ENCODE measurements at places on chromosomes 11 and 22.
A peak's percentile ranks its signal among the peaks of the same experiment; 100 is the strongest.

DNA sequence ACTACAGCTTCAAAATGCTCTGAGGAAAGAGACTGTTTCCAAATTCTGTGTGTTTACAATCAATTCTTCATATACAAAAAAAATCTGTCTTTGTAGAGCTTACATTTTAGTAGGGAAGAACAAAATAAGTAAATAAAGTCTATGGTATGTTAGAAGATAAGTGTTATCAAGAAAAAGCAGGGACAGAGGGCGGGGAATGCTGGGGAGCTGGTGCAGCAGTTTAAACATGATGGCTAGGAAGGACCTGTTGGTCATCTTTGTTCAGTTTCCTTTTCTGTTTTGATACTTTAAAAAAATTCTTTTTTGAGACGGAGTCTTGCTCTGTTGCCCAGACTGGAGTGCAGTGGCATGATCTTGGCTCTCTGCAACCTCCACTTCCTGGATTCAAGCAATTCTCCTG, 16.1 kb downstream of the TMEM25 start:
- no peak for DNase-seq

GRCh38 chr11:93729129-93729616, 12.1 kb downstream of the TAF1D start:
- no peak for DNase-seq

DNA sequence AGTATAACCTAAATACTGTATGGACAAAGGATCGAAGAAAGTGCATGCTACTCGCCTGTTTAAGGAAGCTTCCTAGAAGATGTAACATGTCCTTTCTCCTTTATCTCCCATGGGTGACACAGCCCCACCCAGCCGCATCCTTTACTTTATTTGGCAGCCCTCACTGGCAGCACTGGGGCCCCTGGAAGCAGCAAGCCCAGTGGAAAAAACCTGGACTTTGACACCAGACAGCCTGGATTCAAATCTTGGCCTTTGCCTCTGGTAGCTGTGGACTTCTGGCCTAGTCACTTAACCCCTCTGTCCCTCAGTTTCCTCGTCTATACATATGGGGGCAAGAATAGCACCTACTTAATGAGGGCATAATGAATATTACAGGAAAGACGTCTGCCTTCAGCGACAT, 67.1 kb downstream of the MYEOV start:
- DNase-seq: no peak

DNA sequence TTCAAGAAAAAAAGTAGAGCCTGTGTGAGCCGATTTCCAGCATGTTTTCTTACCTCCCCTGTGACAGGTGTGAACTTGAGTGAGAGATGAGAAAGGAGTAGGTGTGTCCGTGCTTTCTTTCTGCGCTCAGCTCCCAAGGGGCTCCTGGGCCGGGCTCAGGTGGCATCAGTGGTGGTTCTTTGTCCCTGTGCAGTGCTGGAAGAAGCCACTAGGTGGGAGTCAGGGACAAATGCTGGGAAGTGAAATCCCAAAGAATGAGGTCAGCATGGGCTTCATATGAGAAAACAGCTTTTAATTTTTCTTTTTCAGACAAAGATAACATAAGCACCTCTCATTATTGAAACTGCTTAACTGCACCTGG, 57.8 kb downstream of the PPFIBP2 start:
- peak; percentile 26 for DNase-seq

GRCh38 chr22:19497245-19497644, 17.5 kb downstream of the CDC45 start:
- DNase-seq: peak; percentile 82

GRCh38 chr11:128226106-128226716, 361.1 kb downstream of the ETS1 start:
- DNase-seq: no peak

GRCh38 chr11:66719111-66719872, 9.7 kb downstream of the SPTBN2 start:
- no peak for DNase-seq

DNA sequence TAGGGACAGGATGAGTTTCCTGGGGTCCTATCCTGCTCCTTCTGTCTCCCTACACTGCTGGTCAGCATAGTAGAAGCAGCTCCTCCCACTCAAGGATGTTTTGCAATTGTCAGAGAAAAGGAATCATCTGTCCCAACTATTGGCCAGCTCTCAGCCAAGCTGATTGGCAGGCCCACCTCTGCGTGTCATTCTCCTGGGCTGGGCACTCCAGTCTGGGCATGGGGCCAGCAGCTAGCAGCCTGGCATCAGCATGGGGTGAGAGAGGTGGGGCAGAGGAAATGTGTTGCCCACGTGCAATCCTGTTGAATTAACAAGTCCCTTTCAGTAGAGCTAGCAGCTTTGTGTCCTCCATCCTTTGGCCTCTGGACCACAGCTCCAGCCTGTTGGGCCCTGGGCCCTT, 14.1 kb downstream of the ANKK1 start:
- DNase-seq: peak; percentile 97

DNA sequence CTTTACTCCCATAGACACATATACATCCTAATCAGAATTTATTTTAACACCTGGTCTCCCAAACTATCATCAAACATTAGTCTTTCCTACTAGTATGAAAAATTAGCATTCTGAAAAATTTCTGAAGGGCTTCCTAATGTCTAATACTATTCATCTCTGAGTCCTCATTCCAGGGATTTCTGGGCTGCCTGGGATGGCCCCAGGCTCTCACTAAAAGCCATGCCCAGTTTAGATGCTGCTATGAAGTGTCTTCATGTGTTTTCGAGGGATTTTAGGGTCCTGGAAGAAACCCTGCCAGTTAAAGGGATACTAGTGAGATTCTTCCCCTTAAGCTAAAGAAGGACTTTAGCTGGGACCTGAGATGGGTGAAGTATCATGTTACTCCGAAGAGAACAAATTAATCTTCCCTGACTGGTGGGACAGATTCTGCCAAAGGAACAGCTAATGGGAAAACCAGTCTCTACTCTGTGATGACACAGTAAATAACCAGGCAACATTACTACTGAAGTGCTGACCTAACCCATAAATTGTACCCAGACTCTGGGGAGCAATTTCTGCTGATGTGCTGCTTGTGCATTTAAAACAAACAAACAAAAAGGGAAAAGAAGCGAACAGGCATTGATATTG, 342.6 kb downstream of the SOX6 start:
- DNase-seq: no peak

- DNase-seq: no peak
Observed at GRCh38 chr22:29156507-29156906, 49.2 kb upstream of the EMID1 start.

- DNase-seq: no peak
Observed at GRCh38 chr22:38706901-38707195, 1.1 kb downstream of the GTPBP1 start.

GRCh38 chr11:7486781-7487140, 1.5 kb downstream of the OLFML1 start:
- no peak for DNase-seq

DNA sequence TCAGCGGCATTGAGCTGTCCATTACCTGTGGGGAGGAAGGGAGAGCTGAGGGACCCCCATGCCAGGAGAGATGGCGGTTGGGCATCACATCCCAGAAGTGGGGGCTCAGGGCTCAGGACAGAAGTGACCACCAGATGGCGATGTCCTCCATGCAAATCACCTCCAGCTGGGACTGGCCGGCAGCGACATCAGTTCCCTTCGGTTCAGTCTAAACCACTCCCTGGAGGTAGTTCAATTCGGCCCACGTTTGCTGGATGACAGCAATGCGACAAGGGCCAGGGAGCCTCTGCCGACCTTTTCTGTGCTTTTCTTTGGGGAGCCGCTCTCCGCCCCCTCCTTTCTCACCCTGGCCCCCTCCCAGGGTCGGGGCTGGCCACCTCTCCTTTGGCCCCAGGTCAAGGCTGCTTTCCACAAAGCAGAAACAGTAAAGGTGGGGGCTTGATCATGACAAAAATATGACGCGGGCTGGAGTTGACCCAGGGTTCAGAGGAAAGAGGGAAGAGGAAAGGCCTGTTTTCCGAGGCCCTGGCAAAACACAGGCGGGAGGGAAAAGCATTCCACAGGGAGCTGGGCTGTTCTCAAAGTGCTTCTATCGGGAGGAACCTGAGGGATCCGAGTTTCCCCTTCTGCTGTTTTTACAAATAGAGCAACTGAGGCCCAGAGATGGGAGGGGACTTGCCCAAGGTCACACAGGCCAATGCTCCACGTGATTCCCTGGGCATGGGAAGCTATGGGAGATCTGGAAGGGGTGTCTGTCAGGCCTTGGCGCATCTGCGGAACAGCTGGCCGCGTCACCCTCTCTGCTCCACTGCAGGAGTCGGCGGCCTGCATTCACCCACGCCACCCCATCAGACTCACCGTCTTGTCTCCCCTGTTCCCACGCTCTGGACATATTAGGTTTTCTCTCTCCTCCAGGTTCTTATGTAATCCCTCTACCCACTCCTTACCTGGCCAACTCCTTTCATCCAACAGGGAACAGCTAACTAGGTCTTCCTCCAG, 54.7 kb downstream of the FBXO7 start:
- peak; percentile 59 for DNase-seq

GRCh38 chr11:5226732-5227310, at the start of gene HBB:
Gene HBB (minus strand): TSS chr11:5227071. CDS start chr11:5227021, 50 bp downstream.
- no peak for DNase-seq

DNA sequence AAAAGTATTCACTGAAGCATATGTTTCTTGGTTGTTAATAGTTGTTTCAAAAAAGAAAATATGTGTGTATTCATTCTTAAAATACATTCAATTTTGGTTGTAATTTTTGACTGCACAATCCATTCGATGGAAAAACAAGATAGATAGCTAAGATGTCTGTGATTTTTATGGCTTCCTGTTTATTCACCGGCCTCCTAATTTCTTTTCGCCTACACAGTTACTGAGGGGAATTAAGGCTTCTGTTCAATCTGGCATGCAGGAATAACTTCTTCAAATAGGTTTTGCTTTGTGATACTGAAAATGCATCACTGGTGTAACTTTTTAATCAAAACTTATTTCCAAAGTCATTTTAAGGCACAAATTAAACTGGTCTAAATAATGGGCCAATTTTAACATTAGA, 290.8 kb upstream of the ARHGAP42 start:
- DNase-seq: no peak

- DNase-seq: no peak
Observed at GRCh38 chr11:67282876-67283371, 6.2 kb upstream of the ANKRD13D start.

GRCh38 chr11:73399159-73399590, 23.0 kb downstream of the RELT start:
- no peak for DNase-seq

GRCh38 chr11:3105791-3106735, 48.8 kb upstream of the CARS1 start:
- DNase-seq: no peak

- DNase-seq: no peak
Observed at GRCh38 chr11:29282088-29282487, 734.7 kb downstream of the KCNA4 start.

- DNase-seq: no peak
Observed at GRCh38 chr11:8732748-8733241, 50.2 kb downstream of the RPL27A start.

DNA sequence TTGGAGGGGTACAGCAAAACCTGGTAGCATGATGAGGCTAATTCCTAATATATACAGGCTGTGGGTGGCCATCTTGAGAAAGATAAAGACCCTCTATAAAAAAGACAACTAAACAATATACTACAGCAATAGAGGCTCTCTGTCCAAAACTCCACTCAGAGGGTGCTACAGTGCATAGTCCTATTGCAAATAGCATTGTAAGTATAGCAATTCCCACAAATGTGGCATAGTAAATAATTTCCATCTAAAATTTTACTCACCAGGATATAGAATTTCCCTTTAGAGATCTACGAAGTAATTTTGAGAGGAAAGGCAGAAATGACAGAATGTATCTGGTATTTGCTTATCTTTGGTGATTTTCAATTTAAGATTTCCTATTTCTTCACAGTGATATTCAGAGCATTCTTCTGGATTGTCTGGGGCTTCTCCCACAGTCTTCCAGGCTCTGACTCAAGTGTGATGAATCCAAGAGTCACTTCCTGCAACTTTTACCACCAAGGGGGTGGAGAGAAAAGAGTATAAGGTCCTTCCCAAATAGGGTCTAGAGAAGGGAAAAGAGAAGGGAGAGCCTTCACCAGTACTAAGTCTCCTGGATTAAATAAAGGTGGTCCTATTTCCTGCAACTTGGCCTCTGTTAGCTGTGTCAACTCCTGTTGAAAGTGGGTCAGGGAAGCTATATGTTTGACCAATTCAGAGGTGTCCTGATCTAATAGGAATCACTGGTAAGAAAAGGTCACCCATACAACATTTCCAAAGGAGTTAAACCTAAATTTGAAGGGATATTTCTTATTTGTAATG, 1054.7 kb upstream of the CNTN5 start:
- DNase-seq: no peak
